ENCODE measurements at places on chromosomes 2 and 18.

DNA sequence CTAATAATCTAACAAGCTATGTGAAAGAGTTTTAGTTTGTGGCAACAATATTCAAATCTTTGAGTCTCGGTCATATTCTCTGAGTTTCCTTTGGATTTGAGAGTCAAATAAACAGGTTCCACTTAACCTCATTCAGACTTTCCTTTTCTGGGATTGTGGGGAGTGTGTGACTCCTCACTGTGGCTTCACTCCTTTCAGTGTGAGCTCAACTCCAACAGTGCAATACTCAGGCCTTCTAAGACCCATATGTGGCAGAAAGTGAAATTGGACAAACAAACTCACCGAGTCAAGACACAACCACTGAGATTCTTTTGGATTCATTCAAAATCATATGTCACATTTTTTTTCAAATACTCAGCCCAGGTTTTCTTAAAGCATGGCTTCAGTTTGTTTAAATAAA is 25.4 kb downstream of the SLC9A4 start:
- DNase-seq, result no peak

GRCh38 chr2:222038067-222038802 is 260.6 kb downstream of the PAX3 start:
- no peak for DNase-seq

GRCh38 chr18:7635948-7636347 is 68.8 kb downstream of the PTPRM start:
- no peak for DNase-seq

- no peak for DNase-seq
Observed at GRCh38 chr18:67977067-67977616, 460.6 kb upstream of the DSEL start.

- DNase-seq, result no peak
Observed at GRCh38 chr2:239114119-239114581, 266.3 kb downstream of the TWIST2 start.

DNA sequence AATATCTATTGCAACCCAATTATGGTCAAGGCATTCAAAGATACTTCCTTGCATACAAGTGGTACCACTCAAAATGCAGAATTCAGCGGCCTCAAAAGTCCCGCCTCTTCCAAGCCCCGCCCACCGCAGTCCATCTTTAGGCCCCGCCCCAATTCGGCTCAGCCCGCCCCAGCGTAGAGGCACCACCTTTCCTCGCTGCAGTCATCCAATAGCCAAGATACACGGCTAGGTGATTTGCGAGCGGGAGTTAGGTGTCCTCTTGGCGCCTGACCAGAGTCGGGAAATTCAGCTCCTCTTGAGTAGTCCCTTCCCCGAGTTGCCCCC is 431 bp upstream of the SEC11C start:
- peak; percentile 89 for DNase-seq

DNA sequence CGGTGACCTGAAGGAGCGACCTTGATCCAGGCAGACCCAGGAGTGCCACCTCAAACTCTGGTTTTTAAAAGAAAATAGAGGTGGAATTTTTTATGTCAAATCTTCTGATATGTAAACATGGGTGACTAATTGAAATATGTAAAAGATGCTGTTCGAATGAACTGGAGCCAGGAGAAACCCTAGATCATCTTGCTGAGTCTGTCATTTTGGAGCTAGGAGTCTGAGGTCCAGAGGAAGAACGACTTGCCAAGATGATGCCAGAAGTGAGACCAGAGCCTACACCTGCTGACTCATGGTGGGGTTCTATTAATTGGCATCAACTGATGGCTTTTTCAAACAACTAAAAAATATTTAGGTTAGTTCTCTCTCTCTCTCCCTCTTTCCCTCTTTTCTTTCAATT is 74.1 kb downstream of the ACAA2 start:
- DNase-seq, result no peak

DNA sequence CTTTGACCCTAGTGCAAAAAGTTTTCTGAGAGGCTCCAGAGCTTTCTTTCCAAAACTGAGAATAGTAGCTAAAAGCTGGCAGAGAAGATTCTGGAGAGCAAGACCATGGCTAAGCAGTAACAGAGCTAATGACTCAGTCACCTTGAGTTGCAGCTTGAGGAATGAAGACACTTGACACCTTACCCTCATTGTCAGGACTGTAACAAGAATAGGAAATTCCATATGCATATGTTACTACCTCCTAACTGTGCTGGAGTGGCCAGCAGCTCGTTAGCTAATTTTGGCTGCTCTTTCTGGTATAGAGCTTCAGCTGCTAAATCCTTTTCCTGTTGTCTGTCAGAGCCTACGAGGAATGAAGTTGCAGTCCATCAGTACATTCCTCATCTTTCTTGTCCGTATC is 68.6 kb upstream of the LHCGR start:
- DNase-seq, result no peak

DNA sequence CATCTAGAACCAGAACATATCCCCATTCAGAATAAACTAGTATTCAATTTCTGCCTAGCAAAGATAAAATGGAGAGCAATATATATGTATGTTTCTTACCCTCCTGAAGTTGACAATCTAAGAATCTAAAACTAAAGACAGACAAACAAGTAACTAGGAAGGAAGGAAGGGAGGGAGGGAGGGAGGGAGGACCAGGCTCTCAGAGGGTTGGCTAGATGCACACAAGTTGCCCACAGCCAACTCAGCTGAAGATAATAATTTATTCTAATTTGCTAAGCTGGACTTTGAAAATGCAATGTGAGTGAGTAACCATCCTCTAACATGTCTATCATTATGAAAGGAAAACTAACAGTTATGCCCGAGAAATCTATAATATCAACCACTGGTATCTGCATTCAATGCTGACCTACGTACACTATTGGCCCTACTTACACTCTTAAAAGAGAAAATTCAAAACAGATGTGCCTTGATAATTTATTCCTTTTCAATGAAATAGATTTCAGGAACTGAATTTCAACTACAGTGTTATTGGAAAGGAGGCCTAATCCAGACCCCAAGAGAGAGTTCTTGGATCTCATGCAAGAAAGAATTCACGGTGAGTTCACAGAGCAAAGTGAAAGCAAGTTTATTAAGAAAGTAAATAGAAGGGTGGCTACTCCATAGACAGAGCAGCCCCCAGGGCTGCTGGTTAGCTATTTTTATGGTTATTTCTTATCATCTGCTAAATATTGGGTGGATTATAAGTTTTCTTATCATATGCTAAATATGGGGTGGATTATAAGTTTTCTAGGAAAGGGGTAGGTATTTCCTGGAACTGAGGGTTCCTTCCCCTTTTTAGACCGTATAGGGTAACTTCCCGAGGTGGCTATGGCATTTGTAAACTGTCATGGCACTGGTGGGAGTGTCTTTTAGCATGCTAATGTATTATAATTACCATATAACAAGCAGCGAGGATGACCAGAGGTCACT is 288.5 kb upstream of the SLC39A10 start:
- DNase-seq, result no peak

- no peak for DNase-seq
Observed at GRCh38 chr2:216318521-216318874, 53.8 kb downstream of the MARCHF4 start.

GRCh38 chr2:29578084-29578598 is 343.2 kb downstream of the ALK start:
- no peak for DNase-seq

GRCh38 chr2:199775267-199775666 is 75.7 kb downstream of the FTCDNL1 start:
- DNase-seq, result no peak

GRCh38 chr18:67545681-67546080 is 29.2 kb upstream of the DSEL start:
- DNase-seq, result no peak

DNA sequence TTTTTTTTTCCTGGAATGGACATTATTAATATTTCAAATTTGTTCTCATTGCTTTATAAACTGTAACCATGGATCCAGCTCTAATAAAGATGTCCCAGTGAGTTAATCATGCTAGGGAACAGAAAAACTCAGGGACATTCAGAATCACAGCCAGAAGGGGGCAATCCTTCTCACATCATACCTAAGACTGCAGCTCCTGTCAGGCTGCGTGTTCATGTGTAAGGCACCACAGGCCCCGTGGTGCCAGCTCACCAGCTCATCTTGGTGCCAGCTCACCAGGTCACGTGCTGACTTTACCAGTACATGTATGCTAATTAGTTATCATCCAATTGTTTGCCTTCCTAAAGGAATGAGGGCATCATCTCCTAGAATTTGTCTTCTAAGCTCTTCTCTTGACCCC is 84.7 kb upstream of the NEDD4L start:
- no peak for DNase-seq

GRCh38 chr2:162343492-162343823 is 474 bp upstream of the GCA start:
- DNase-seq, result no peak

- DNase-seq, result no peak
Observed at GRCh38 chr2:72673279-72673678, 152.6 kb downstream of the EXOC6B start.

- no peak for DNase-seq
Observed at GRCh38 chr2:128504246-128505149, 185.8 kb upstream of the HS6ST1 start.

DNA sequence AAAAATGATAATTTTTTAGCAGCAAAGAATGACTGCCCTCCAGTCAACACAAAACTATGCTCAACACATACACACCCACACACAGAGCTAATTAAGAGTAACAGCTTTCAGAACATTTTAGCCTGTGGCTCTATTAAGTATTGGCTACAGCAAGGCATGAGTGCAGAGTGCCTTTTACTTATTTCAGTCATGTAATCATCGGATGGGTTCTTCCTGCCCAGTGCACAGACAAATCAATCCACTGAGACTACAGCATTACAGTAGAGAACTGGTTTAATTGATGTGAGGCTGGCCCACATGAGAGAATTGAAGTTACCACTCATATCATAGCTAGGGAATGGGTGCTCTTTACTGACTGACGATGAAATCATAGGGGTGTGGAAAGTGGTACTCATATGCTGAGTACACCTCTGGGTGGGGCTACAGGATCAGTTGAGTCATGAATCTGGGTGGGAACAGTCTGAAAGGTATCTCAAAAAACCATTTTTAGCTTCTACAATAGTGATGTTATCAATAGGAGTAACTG is 241.0 kb downstream of the FSIP2 start:
- no peak for DNase-seq

DNA sequence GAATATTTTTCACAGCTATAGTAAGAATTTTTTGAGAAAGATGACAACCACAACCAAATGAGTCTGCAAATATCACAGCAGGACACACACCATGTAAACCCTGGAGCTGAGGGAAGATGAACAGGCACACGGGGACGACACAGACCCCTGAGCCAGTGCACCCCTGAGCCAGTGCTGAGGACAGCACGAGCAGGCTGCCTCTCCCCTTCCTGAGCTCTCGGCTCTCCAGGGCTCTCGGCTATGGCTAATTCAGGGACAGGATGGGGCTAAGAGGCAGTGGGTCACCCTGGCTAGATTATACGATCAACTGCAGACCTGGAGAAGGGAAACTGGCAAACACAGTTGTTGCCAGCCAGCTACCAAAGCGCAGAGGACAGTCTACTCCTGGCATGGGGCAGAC is 41.4 kb downstream of the TGFBRAP1 start:
- DNase-seq, result no peak

- DNase-seq, result no peak
Observed at GRCh38 chr2:47506024-47506423, 103.1 kb downstream of the MSH2 start.

DNA sequence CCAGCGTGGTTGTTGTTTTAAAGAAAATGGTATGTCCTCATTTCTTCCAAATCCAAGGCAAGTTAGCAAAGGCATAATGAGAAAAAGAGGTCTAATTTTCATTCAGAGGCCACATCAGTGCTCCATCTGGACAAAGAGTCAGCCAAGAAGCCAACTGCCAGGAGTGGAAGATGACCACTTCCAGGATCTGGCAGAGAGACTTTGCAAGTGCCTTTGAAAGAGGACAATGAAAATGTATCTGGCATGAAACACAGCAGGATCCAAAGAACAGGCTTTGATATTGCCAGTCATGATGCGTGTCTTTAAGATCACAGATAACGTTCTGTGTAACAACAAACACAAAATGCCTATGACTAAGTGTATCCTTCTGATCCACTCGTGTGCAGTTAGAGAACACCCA is 82.8 kb downstream of the AFF3 start:
- no peak for DNase-seq

DNA sequence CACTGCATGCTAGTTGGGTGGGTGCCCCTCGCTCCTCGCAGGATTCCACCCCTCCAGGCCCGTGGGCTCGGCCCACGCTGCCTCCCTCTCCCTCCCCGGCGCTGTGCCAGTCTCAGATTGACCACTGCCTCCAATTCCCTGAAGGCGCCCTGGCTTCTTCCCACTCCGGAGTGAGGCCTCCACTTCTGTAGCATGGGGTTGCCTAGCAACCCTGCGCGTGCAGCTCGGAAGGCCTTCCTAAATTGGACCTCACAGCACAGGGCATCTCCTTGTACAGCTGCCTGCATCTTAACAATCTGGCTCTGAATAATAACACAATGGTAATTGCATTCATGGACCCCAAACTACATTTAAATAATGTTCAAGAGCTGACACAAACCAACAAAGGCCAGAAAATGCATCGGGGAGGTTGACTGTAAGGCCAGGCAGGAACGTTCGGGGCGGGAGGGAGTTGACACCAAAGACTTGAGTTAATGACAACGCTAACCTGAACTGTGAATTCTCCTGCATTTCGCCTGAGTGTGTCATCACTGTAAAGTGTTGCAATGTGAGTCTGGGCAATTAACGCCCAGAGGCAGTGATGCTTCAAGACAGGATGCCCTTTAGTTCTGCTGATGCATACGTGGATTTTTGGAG is 222.9 kb downstream of the ZBTB7C start:
- no peak for DNase-seq

GRCh38 chr2:23696752-23697045 is 230.2 kb downstream of the ATAD2B start:
- no peak for DNase-seq

- no peak for DNase-seq
Observed at GRCh38 chr2:71130905-71131244, 441 bp downstream of the MPHOSPH10 start.

- DNase-seq, result no peak
Observed at GRCh38 chr2:60352491-60353405, 200.7 kb downstream of the BCL11A start.

GRCh38 chr2:203582468-203582867 is 47.4 kb upstream of the RAPH1 start:
- DNase-seq, result no peak

DNA sequence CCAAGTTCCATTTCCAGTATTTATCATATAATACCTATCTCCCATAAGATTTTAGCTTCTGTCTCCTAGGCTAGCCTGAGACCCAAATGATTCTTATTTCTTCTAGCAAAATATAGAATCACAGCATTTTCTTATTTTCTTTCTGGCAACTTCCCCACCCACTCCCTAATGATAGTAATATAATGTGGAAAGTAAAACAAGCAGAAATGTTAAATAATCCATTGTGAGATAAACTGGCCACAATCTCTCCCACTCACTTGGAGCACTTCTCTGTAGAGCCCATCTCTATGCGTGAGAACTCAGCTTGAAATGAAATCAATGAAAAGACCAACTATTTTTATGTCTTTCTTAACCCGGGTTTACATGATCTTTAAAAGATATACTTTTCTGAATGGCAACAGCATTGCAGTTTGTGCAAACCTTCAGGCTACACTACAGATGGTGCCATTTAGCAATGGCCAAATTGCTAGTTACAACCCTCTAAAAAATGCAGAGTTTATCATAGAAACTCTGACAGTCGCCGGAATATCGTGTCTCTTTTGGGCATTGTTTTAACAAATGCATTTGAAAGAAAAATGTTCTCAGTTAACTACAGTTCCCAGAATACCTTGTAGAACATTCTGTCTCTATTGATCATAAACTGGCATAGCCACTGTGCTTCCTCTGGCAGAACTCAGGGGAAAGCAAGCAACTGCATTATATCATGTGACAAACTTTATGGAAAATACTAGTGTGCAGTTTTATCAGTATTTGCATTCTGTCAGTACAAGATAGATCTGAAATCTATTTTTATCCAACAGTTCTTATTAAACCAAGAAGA is 1407.4 kb upstream of the ZEB2 start:
- no peak for DNase-seq

All from T-helper 2 cell (primary cell).